ENCODE measurements at places on chromosomes 12 and 14. TPM values are rescaled to one million over a fixed set of nuclear protein-coding genes. Genes with fewer than 3 reads are reported as not detected.

- DNase-seq = no peak
- no peaks in the 10 kb centered on the region for H3K4me1 ChIP-seq
- H3K4me3 ChIP-seq = no peak overlapping the region
These were observed 26.5 kb upstream of the RIC8B start for GRCh38 chr12:106747973-106748436.

The HOXC4 gene
- 2.6 TPM for total RNA-seq

The PRB2 gene
- total RNA-seq = not detected

DNA sequence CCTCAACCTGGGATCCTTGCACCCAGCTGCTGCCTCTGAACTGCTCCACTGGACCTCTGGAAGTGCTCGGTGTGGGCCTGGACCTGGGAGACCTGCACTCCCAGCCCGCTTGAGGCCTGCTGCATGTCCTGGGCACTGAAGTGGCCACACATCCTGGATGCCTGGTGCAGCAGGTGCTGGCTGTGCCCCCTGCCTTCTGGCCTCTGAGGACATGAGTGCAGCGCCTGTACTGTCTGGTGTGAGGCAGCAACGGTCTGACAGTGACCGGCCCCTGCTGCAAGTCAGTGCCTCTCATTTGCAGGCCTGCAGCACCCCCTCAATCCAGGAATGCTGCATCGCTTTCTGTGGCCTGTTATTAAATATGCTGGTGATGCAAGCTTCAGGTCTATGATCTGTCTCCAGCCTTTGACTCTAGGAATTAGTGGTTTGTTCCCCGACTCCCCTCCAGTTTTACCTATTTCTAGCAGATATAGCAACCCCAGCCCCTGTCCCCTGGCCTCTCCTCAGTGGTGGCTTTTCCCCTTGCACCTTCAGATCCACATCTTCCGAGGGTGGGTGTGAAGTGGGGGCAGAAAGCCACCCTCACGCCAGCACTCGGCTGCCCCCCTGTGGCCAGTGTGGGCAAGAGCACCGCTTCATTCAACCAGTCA, 3.6 kb downstream of the SMIM41 start:
- H3K27me3 ChIP-seq = peaks cover 11% of the 10 kb centered on the region
- H3K4me1 ChIP-seq = peaks cover 32% of the 10 kb centered on the region
- peak; percentile 84 for DNase-seq
- peak overlapping the region; percentile 79 for H3K27ac ChIP-seq
- H3K4me3 ChIP-seq = no peak overlapping the region
- peaks cover 16% of the 10 kb centered on the region for H3K36me3 ChIP-seq

DNA sequence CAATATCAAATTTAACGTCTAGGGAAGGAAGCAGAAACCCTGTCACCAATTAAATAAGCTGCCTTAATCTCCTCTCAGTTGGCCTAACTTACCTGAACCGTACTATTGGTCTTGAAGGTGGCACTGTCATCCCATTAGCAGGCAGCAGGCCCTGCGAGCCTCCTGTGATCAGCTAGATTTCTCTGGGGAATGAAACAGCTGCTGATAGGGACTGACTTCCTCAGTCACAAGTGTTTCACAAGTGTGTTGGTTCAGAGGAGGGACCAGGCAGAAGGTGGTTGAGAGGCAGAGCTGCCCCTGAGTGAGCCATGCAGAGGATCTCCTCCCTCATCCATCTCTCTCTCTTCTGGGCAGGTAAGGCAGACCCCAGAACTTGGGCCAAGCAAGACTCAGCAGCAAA, 166.8 kb downstream of the DAD1 start:
- H3K27me3 ChIP-seq = no peaks in the 10 kb centered on the region
- no peak overlapping the region for H3K27ac ChIP-seq
- DNase-seq = no peak
- H3K4me3 ChIP-seq = no peak overlapping the region

The FAIM2 gene
- total RNA-seq = 1.2 TPM

The KITLG gene
- total RNA-seq = 54.5 TPM

The B4GALNT3 gene
- 332 TPM for total RNA-seq

The BTG1 gene
- 47.8 TPM for total RNA-seq

The RPL41 gene
- 1,483 TPM for total RNA-seq

The HOXC6 gene
- total RNA-seq = not detected

The DTX1 gene
- 2.3 TPM for total RNA-seq

The DNAJC22 gene
- 9.5 TPM for total RNA-seq

- H3K36me3 ChIP-seq = peaks cover 20% of the 10 kb centered on the region
- peaks cover 2% of the 10 kb centered on the region for H3K4me1 ChIP-seq
- no peak overlapping the region for H3K27ac ChIP-seq
- H3K4me3 ChIP-seq = no peak overlapping the region
These were observed 146.4 kb upstream of the FOXN3 start for GRCh38 chr14:89563471-89563870.

- H3K4me3 ChIP-seq = no peak overlapping the region
- H3K36me3 ChIP-seq = no peaks in the 10 kb centered on the region
- no peak overlapping the region for H3K27ac ChIP-seq
- DNase-seq = no peak
- no peaks in the 10 kb centered on the region for H3K4me1 ChIP-seq
These were observed 624.9 kb downstream of the DIO2 start for GRCh38 chr14:79586416-79586815.

The VDR gene
- total RNA-seq = 8.8 TPM

- DNase-seq = peak; percentile 77
- H3K27ac ChIP-seq = peak overlapping the region; percentile 99
- no peaks in the 10 kb centered on the region for H3K27me3 ChIP-seq
- H3K36me3 ChIP-seq = no peaks in the 10 kb centered on the region
- H3K4me1 ChIP-seq = peaks cover 61% of the 10 kb centered on the region
These were observed 2.0 kb upstream of the ATN1 start for GRCh38 chr12:6925540-6926279.

The ALDH1L2 gene
- 8.9 TPM for total RNA-seq

The NXPH4 gene
- not detected for total RNA-seq

DNA sequence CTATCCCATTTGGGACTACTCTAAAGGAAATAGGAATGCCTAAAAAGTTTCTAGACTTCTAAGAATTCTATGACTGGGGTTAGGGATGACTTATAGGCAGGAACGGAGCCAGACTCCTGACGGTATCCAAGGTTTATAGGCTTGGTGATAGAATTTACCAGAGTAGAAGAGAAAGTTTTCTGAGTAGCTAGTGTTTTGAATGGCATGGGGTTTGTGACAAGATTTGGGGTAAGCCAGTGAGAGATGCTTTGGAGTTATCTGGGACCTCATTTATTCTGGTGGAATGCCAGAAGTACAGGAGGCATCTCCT, 444.6 kb downstream of the RAD51B start:
- no peaks in the 10 kb centered on the region for H3K36me3 ChIP-seq
- H3K4me1 ChIP-seq = no peaks in the 10 kb centered on the region
- H3K27me3 ChIP-seq = no peaks in the 10 kb centered on the region
- no peak overlapping the region for H3K27ac ChIP-seq
- no peak for DNase-seq
- no peak overlapping the region for H3K4me3 ChIP-seq

The CD4 gene
- total RNA-seq = not detected

GRCh38 chr14:30312214-30312613, 246.7 kb upstream of the G2E3 start:
- DNase-seq = no peak
- no peaks in the 10 kb centered on the region for H3K4me1 ChIP-seq
- no peaks in the 10 kb centered on the region for H3K27me3 ChIP-seq

DNA sequence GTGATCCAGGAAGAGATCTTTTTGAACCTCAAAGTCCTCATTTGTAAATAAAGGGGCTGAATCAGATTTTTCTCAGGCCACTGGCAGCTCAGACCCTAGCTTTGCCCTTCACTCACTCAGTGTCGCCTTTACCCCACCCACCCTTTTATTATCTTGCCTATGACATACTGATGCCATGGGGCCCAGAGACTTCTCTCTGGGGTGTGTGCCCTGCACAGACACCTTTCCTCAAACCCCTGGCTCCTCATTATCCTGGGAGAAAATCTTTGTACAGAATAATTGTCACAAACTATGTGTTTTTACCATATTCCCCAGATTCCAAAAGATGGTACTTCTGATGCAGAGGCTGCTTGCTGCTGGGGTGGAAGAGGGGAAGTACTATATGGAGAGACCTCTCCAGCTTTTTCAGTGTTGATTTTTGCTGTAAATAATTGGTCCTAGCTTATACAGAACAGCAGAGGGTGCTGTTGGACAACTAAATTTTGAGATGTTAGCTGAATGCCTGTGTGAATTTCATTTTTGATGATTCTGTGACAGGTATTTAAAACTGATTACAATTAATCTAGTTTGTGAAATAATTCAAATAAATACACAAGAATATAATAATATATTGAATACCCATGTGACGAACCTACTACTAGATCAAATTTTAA, 53.9 kb upstream of the DCD start:
- no peak overlapping the region for H3K27ac ChIP-seq
- DNase-seq = peak; percentile 78
- no peak overlapping the region for H3K4me3 ChIP-seq
- H3K27me3 ChIP-seq = no peaks in the 10 kb centered on the region

GRCh38 chr14:58280954-58281787, 17.2 kb upstream of the ARID4A start:
- peak overlapping the region; percentile 79 for H3K27ac ChIP-seq
- H3K4me1 ChIP-seq = peaks cover 37% of the 10 kb centered on the region
- peak; percentile 76 for DNase-seq
- H3K27me3 ChIP-seq = no peaks in the 10 kb centered on the region
- peaks cover 21% of the 10 kb centered on the region for H3K36me3 ChIP-seq
- H3K4me3 ChIP-seq = no peak overlapping the region

- DNase-seq = no peak
- H3K4me1 ChIP-seq = peaks cover 7% of the 10 kb centered on the region
- no peak overlapping the region for H3K27ac ChIP-seq
- no peak overlapping the region for H3K4me3 ChIP-seq
- no peaks in the 10 kb centered on the region for H3K27me3 ChIP-seq
These were observed 180.1 kb upstream of the ARID2 start for GRCh38 chr12:45549337-45549902.

The KCNA1 gene
- not detected for total RNA-seq

DNA sequence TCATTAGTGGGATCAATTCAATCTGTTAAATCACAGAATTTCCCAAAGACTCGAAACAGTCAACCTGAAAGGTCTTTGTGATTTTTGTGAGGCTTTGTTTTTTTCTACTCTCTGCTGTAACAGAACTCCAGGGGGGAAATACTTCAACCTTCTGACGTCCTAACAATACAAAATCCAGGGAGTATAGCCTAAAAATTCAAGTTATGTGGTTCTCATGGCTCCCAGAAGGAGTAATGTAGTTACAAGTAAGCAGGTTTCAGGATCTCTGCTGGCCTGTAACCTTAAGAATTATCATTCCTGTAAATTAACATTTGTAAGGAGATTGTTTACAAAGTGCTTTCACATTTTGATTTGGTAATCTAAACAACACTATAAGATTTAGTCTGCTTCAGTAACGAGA, 39.9 kb downstream of the VEZT start:
- H3K27ac ChIP-seq = no peak overlapping the region
- H3K27me3 ChIP-seq = no peaks in the 10 kb centered on the region
- DNase-seq = no peak
- no peaks in the 10 kb centered on the region for H3K4me1 ChIP-seq
- H3K4me3 ChIP-seq = no peak overlapping the region

- no peaks in the 10 kb centered on the region for H3K27me3 ChIP-seq
- DNase-seq = no peak
- no peaks in the 10 kb centered on the region for H3K4me1 ChIP-seq
- no peak overlapping the region for H3K4me3 ChIP-seq
- H3K27ac ChIP-seq = no peak overlapping the region
- H3K36me3 ChIP-seq = no peaks in the 10 kb centered on the region
These were observed 203.1 kb downstream of the ETNK1 start for GRCh38 chr12:22828066-22828465.

- H3K36me3 ChIP-seq = no peaks in the 10 kb centered on the region
- no peak overlapping the region for H3K27ac ChIP-seq
- no peak overlapping the region for H3K4me3 ChIP-seq
- H3K4me1 ChIP-seq = no peaks in the 10 kb centered on the region
- DNase-seq = no peak
These were observed 76.4 kb upstream of the FAR2 start for GRCh38 chr12:29072631-29073030.

The MYG1 gene
- total RNA-seq = 33.9 TPM

GRCh38 chr12:110742096-110742717, 484 bp downstream of the PPP1CC start:
- no peaks in the 10 kb centered on the region for H3K27me3 ChIP-seq
- H3K27ac ChIP-seq = peak overlapping the region; percentile 96

The GSG1 gene
- total RNA-seq = not detected

DNA sequence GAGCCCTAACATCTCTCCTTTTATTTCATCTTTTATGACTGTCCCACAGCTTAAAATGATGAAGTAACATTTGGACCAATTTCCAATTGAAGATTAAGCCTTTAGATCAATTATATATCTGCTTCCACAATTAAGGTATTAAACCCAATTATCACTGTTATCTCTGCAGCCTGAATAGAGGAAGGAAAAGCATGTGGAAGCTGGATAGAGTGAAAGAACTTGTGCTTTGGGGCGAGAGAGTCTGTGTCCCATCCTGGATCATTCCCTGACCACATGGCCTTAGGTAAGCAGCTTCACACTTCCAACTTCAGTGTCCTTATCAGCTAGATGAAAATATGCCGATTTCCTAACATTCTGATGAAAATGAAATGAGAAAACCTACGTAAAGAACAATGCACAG, 61.4 kb upstream of the TSPAN8 start:
- H3K36me3 ChIP-seq = no peaks in the 10 kb centered on the region
- peaks cover 15% of the 10 kb centered on the region for H3K4me1 ChIP-seq
- no peak for DNase-seq
- H3K27me3 ChIP-seq = no peaks in the 10 kb centered on the region
- H3K4me3 ChIP-seq = no peak overlapping the region
- no peak overlapping the region for H3K27ac ChIP-seq

The LRRC43 gene
- not detected for total RNA-seq

DNA sequence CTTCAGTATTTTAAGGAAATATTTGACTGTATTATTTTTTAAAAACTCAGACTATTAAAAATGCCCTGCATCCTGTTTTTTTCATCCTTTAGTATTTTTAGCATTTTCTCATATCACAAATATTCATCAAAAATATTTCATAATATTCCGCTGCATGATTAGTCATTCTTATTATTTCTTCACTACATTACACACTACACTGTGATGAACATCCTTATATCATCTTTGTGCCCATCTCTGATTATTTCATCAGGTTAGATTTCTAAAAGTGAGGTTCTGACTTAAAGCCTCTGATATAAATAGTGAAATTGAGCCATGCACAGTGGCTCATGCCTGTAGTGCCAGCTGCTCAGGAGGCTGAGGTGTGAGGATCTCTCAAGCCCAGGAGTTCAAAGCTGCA, 8.1 kb downstream of the COCH start:
- no peak overlapping the region for H3K27ac ChIP-seq
- H3K4me3 ChIP-seq = no peak overlapping the region
- H3K36me3 ChIP-seq = no peaks in the 10 kb centered on the region
- DNase-seq = no peak
- no peaks in the 10 kb centered on the region for H3K27me3 ChIP-seq

GRCh38 chr12:6229224-6230218, 29.3 kb downstream of the CD9 start:
- peak overlapping the region; percentile 90 for H3K27ac ChIP-seq
- no peaks in the 10 kb centered on the region for H3K27me3 ChIP-seq
- peaks cover 11% of the 10 kb centered on the region for H3K36me3 ChIP-seq

The GLT8D2 gene
- total RNA-seq = 27.5 TPM

GRCh38 chr14:24943024-24943423, 106.9 kb downstream of the STXBP6 start:
- H3K4me1 ChIP-seq = no peaks in the 10 kb centered on the region
- no peaks in the 10 kb centered on the region for H3K36me3 ChIP-seq
- no peak for DNase-seq

GRCh38 chr14:89616852-89617341, 199.9 kb upstream of the FOXN3 start:
- H3K4me1 ChIP-seq = peaks cover 16% of the 10 kb centered on the region
- no peaks in the 10 kb centered on the region for H3K36me3 ChIP-seq
- no peaks in the 10 kb centered on the region for H3K27me3 ChIP-seq
- H3K4me3 ChIP-seq = peak overlapping the region; percentile 65
- peak overlapping the region; percentile 90 for H3K27ac ChIP-seq
- peak; percentile 73 for DNase-seq

Measured in stomach (tissue), 19 donors.